Vagina (tissue), 2 donors: ENCODE measurements at places on chromosomes 3 and 15. TPM values are rescaled to one million over a fixed set of nuclear protein-coding genes. Genes with fewer than 3 reads are reported as not detected.

TEX55 gene
- not detected for total RNA-seq

ARL6 gene
- 15.7 TPM for total RNA-seq

CAMKV gene
- total RNA-seq = not detected

PLIN1 gene
- total RNA-seq = 53.3 TPM

IGSF10 gene
- 0.49 TPM for total RNA-seq

GRCh38 chr3:129611812-129612533 lies 5.5 kb upstream of the PLXND1 start:
- no peak overlapping the region for H3K4me3 ChIP-seq
- peak overlapping the region; percentile 71 for H3K27ac ChIP-seq
- H3K27me3 ChIP-seq = no peaks in the 10 kb centered on the region
- H3K4me1 ChIP-seq = peaks cover 69% of the 10 kb centered on the region

- no peaks in the 10 kb centered on the region for H3K4me1 ChIP-seq
- no peak overlapping the region for H3K27ac ChIP-seq
- H3K36me3 ChIP-seq = no peaks in the 10 kb centered on the region
- H3K4me3 ChIP-seq = no peak overlapping the region
These were observed 28.7 kb downstream of the TNIK start for GRCh38 chr3:171431550-171431949.

DNA sequence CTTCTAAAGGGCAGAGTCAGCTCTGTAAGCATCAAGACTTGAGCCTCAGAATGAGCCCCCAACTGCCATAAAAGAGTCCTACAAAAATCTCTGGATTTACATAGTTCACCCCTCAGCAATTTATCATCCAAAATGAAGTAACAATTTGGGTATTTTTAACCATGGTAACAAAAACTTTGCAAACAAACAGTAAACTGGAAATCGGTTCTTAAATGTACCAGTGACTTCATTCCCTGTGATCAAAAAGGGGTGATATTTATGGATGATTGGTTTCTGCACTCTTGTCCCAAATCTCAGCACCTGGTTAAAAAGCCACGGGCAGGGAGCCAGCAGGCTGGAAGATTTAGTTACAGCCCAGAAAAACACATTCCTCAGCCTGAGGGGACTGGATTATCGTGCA lies 73.6 kb downstream of the TFG start:
- no peak overlapping the region for H3K4me3 ChIP-seq
- H3K27me3 ChIP-seq = no peaks in the 10 kb centered on the region
- H3K36me3 ChIP-seq = no peaks in the 10 kb centered on the region
- no peak overlapping the region for H3K27ac ChIP-seq

GRCh38 chr3:2198776-2199279 lies 100.2 kb downstream of the CNTN4 start:
- H3K27ac ChIP-seq = no peak overlapping the region
- no peak overlapping the region for H3K4me3 ChIP-seq
- DNase-seq = no peak
- no peaks in the 10 kb centered on the region for H3K4me1 ChIP-seq

DNA sequence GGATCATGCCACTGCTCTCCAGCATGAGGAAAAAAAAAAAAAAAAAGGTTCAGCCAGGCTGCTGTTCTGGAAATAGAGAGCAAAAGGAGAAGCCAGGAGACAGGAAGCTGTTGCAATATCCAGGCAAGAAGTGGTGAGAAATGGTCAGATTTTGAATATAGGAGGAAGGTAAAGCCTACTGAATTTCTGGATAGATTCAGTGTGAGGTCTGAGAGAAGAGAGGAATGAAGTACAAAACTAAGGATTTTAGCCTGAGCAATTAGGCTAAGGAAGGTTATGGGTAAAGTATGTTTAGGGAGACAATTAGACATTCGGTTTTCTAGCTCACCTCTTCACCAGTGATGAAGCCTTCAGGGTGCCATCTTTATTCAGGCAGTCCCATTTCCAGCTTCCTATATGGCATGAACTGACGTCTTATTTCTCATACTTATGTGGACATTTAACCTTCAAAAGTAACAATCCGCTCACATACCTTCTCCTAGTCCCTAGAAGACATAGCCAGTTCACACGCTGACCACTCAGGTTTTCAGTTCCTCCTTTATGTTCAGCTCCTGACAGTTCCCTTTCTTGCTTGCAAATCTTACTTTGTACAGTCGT lies 57.2 kb downstream of the KIF9 start:
- DNase-seq = no peak
- H3K4me3 ChIP-seq = no peak overlapping the region
- no peaks in the 10 kb centered on the region for H3K36me3 ChIP-seq
- H3K4me1 ChIP-seq = no peaks in the 10 kb centered on the region

DNA sequence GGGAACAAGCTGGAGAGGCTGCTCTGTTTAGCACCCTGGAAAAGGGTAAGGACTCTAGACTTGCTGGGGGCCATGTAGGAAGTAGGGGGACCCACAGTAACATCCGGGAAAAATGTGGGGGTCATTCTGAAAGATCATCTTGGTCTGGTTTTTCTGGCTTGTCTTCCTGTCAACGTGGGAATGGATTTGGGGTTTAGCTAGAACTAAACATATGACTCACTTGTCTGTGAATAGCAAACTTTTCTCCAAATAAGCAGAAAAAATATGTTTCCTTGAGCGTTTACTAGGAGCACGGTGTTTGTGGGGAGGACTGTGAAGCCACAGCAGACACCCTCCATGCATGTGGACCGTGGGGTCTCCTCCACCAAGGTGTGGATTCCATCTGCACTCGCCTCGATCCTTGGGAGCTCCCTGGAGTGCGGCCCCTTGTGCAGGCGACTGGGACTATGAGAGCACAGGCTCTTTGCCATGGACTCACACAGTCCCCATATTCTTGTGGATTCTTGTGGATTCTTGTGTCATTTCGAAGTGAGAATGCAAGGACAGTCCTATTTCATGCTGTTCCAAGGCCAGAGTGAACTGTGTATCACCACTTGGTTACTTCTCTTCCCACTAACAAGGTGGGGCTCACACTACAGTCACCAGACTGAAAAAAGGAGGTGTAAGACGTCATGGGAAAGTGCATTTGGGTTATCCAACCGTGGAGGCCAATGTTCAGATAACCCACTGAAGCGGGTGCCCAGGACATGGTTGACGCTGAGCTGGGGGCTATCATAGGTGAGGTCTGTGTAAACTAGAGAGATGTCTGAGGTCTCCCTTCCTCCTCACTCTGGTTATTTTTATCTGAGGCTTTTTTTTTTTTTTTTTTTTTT lies 25.5 kb downstream of the PGPEP1L start:
- no peak overlapping the region for H3K4me3 ChIP-seq
- peaks cover 38% of the 10 kb centered on the region for H3K4me1 ChIP-seq
- no peak for DNase-seq
- peak overlapping the region; percentile 83 for H3K27ac ChIP-seq
- H3K27me3 ChIP-seq = no peaks in the 10 kb centered on the region
- no peaks in the 10 kb centered on the region for H3K36me3 ChIP-seq

DNA sequence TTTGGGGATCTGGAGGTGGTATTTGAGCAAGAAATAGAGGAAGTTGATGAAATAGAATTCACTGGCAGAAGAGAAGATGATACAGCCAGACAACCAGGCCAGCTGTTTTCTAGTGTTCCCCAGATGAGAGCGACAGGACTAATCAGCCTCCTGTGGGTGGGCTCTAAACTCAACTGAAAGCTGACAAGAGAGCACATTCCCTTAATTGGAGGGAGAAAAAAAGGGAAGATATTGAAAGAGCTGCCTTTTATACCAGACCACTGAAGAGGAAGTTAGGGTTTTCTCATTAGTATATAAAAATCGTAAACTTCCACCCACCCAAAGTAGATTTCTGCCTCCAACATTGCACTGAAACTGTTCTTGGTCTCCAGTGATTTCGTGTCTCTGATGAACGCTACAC lies 6.5 kb upstream of the TM4SF19 start:
- no peaks in the 10 kb centered on the region for H3K36me3 ChIP-seq
- no peaks in the 10 kb centered on the region for H3K4me1 ChIP-seq
- H3K27me3 ChIP-seq = no peaks in the 10 kb centered on the region
- H3K4me3 ChIP-seq = no peak overlapping the region
- DNase-seq = no peak

DNA sequence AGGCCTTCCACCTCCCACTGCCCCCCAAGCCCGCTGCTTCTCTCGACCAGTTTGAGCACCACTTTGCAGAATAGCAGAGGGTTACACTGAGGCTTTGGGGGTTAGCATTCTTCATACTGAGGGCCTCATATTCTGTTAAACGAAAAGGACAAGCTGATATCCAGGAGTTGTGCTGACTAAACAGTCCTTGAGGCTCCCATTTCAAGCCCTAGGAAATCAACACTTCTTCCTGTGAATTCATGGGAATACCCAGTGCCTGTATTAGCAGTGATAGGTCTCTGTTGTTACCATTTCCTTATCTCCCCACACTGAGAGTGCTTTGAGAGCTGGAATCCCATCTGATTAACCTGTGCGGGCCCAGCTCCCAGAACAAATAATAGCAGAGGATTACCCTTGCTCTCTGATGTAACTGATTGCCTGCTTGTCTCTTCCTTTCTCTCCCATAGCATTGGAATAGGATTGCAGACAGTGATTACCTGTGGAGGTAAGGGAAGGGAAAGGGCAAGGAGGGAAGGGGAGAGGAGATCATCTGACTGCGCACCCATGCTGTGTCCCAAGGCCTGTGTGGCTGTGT lies 930 bp downstream of the FBXW12 start:
- DNase-seq = no peak
- no peaks in the 10 kb centered on the region for H3K36me3 ChIP-seq
- H3K27ac ChIP-seq = no peak overlapping the region
- H3K27me3 ChIP-seq = no peaks in the 10 kb centered on the region

DNA sequence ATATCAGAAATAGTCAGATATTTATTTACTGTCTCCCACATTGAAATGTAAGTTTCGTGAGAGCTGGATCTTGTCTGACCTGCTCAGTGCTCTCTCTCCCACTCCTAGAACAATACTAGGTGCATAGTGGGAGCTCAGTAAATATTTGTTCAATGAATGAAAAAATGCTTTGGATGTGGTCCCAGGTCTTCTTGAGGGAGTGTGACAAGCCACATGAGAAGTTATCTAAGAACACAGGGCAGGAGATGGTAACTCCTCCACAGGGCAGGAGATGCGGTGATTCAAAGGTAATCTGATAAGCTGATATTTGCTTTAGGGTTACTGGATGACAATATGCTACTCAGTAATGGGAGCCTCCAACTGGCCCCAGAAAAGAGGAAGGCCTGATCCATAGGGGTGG lies 25.8 kb upstream of the PLA2G4E start:
- no peak overlapping the region for H3K27ac ChIP-seq
- no peak overlapping the region for H3K4me3 ChIP-seq
- H3K36me3 ChIP-seq = no peaks in the 10 kb centered on the region
- no peak for DNase-seq
- no peaks in the 10 kb centered on the region for H3K4me1 ChIP-seq

DNA sequence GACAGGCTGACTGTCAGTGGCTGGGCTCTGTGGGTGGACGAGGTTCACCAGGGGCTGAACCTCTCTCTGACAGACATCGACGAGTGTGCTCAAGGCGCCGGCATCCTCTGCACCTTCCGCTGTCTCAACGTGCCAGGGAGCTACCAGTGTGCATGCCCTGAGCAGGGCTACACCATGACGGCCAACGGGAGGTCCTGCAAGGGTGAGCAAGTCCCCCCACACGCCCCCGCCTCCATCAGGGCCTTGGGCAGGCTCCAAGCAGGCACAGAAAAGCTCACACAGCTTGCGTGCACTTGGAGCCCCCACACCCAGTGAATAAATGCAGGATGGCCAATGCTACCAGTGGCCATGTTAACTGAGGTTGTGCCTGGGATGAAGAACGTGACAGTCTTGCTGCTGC lies 82.3 kb downstream of the FBLN2 start:
- no peaks in the 10 kb centered on the region for H3K4me1 ChIP-seq
- no peak overlapping the region for H3K4me3 ChIP-seq
- H3K36me3 ChIP-seq = no peaks in the 10 kb centered on the region
- no peak for DNase-seq
- H3K27me3 ChIP-seq = no peaks in the 10 kb centered on the region
- H3K27ac ChIP-seq = no peak overlapping the region

DNA sequence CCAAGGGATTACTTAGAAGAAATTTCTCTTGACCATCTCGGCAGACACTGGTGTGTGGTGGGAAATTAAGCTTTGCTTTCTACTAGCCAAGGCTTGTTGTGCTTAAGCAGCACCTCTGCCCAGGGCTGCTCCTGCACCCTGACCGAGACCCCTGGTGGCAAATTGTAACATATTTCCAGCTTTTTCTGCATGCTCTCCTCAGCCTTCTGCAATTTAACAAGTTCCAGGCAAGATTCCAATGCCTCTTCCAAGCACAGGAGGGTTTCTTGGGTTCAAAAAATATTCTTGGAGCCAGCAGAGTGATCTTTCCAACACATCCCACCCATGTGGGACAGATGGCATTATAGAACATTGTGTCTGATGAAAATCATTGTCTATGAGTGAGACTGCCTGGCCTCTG lies 210.5 kb downstream of the CLSTN2 start:
- H3K27ac ChIP-seq = no peak overlapping the region
- no peaks in the 10 kb centered on the region for H3K36me3 ChIP-seq
- no peaks in the 10 kb centered on the region for H3K4me1 ChIP-seq
- no peak overlapping the region for H3K4me3 ChIP-seq
- no peak for DNase-seq
- no peaks in the 10 kb centered on the region for H3K27me3 ChIP-seq

DNA sequence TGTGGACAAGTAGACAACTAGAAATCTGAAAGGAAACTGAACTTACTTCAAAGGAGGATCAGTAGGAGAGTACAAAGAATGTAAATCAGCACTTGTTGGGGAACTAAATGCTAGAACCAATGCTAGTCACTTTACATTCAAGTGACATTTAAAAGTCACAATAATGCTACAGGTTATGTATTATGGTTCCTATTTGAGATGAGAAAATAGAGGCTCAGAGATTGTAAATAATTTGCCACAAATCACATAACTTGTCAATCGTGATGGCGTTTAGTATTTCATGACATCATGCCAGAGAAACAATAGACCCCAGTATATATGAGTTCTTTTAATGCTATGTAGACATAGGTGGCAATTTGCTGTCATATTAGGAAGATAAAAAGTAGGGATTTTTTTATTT lies 467.8 kb upstream of the CBLB start:
- H3K36me3 ChIP-seq = no peaks in the 10 kb centered on the region
- H3K27me3 ChIP-seq = no peaks in the 10 kb centered on the region
- no peak overlapping the region for H3K4me3 ChIP-seq
- no peak overlapping the region for H3K27ac ChIP-seq
- DNase-seq = no peak
- peaks cover 2% of the 10 kb centered on the region for H3K4me1 ChIP-seq

DNA sequence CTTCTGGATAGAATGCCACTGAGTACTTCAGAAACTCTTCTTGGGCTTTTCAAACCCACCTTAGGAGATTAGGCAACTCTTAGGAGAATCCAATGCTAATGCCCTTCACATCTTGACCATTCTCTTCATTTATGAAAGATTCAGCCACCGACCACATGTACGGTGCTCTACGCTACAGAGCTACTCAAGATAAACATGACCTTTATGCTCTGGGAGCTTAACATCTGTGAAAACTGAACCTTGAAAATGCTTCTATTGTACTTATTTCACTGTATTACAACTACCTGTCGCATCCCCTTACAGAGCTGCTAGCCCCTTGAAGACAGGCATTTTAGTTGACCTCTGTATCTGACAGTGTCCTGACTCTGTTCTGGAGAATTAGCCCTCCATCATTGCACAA lies 19.5 kb upstream of the ARRDC4 start:
- no peak for DNase-seq
- no peaks in the 10 kb centered on the region for H3K36me3 ChIP-seq
- H3K27ac ChIP-seq = no peak overlapping the region
- no peaks in the 10 kb centered on the region for H3K4me1 ChIP-seq
